CD4-positive, alpha-beta T cell treated with Interleukin-6 at 100 ng/mL for 8 hours (primary cell): ENCODE measurements at places on chromosomes 6 and 20.
A peak's percentile ranks its signal among the peaks of the same experiment; 100 is the strongest.

GRCh38 chr20:41133709-41134361 lies 3.5 kb upstream of the PLCG1 start:
- peak; percentile 39 for DNase-seq

GRCh38 chr20:54346276-54346675 lies 129.1 kb upstream of the DOK5 start:
- DNase-seq, result no peak

GRCh38 chr6:88124925-88125557 lies 41.1 kb downstream of the CNR1 start:
- DNase-seq, result no peak

- DNase-seq, result no peak
Measured at GRCh38 chr6:160305926-160306713, 42.1 kb upstream of the SLC22A3 start.

GRCh38 chr6:43271103-43271815 lies 26.8 kb upstream of the SLC22A7 start:
- no peak for DNase-seq

DNA sequence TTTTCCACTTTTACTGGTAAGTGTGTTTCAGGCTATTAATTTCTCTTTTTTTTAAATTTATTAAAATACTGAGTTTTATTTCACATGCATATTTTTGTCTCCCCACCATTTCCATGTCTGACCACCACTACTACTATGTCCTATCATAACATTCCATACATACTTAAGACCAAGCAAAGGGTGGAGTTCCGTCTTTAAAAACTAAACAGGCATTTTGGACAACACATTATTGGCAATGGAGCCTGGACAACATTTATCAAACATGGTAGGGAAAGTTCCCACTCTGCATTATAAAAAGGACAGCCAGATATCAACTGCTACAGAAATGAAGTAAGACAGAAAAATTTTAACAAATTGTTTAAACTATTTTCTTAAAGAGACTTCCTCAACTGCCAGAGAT lies 91.9 kb downstream of the LMBRD1 start:
- DNase-seq, result no peak

DNA sequence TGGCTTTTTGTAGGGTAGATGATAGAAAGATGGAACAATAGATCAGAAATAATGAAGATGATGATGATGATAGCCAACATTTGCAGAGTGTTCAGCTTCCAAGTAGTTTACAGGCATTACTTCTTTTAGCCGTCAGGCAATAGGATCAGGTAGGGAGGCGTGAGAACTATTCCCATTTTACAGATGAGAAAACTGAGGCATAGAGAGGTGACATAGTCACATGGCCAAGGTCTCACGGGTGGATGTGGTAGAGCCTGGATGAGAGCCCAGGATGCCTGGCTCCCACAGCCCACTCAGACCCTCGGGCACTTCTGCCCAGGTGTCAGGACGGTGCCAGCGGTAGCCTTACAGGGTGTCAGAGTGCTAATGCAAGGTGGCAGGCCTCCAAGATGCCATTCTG lies 26.0 kb upstream of the TM9SF4 start:
- no peak for DNase-seq

DNA sequence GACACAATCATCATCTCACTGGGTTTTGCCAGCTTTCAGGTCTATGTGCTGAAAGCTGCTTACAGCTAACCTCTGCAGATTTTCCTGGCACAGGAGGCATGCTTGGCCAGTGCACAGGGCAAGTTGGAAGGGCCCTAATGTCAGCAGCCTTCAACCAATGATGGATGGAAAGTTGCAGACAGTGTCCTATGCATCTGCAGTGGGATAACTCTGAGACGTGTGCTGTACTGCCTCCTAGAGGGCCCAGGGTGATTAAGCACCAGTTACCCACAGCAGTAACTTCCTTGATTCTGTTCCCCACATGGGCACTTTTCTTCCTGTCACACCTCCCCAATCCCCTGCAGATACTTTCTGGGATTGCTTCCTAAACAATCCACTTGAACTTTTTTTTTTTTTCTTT lies 38.6 kb downstream of the OVOL2 start:
- DNase-seq, result no peak

- no peak for DNase-seq
Measured at GRCh38 chr20:23187751-23188150, 101.6 kb upstream of the CD93 start.

GRCh38 chr6:26280407-26280806 lies 84.6 kb upstream of the BTN3A2 start:
- no peak for DNase-seq

GRCh38 chr6:122869437-122870024 lies 80.5 kb downstream of the SMPDL3A start:
- DNase-seq, result no peak

GRCh38 chr20:48592107-48592940 lies 235.5 kb downstream of the PREX1 start:
- DNase-seq, result no peak

DNA sequence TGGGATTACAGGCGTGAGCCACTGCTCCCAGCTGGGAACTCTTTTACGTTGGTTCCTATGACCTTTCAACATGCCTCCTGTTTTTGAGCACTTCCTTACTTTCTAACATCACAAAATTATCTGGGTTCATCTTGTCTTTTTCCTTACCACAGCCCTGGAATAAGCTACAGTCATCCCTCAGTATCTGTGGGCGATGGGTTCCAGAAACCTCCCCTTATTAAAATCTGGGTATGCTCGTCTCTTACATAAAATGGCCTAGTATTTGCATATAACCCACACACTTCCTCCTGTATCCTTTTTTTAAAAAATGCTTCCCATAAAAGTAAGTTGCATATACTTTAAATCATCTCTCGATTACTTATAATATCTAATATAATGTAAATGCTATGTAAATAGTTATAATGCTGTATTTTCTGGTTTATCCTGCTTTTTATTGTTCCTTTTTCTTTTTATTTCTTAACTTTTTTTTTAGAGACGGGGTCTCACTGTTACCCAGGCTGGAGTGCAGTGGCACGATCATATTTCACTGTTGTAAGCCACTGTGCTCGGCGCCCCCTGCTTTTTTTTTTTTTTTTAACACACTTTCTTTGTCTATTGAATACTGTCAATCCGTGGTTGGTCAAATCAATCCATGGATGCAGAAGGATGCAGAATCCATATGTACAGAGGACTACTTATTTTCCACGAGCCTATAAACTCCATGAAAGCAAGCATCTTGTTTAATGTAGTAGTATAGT lies 9.2 kb downstream of the RPF2 start:
- DNase-seq, result no peak

DNA sequence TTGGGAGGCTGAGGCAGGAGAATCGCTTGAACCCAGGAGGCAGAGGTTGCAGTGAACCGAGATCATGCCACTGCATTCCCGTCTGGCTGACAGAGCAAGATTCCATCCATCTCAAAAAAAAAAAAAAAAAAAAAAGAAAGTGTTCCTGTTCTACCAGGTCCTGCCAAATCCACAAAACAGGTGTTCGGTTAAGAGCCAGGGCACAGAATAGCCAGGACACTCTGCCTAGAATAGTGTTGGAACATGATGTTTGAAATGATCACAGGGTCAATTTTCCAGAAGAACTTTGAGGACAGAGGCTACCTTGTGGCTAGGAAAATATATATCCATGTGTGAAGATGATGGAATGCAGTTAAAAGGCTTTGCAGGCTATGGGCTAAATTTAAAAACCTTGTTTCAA lies 63.6 kb upstream of the TRAF3IP2 start:
- no peak for DNase-seq

GRCh38 chr6:148203970-148204369 lies 138.7 kb upstream of the SASH1 start:
- DNase-seq, result peak; percentile 52

DNA sequence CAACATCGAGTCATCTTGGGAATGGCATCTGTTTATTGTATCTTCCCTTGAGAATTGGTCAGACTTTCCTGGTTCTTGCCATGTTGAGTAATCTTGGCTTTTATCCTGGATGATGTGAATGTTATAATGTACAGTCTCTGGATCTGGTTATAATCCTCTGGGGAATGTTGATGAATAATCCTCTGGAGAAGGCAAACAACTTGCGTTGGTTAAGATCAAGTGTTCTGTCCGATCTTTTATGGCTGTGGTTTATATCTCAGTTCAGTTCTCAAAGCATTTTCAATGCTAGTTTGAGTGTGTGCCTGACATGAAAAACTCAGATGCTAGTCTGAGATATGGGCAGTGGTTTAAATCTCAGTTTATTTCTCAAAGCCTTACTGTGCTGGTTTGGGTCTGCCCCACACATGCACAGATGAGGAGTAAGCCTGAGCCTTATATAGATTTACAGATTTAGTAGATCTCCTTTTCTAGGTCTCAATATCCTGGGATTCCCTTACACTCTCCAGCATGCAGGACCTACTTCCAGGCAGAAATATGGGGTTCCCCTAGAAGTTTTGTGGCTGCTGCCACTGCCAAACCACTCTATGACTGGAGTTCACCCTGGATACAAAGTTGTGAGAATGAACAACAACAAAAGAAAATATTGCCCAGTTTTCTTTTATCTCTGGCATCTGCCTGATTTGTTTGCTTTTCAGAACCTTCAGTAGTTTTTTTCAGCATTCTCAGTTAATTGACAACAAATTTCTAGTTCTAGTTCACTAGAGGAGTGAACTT lies 191.8 kb upstream of the MAN1A1 start:
- no peak for DNase-seq

DNA sequence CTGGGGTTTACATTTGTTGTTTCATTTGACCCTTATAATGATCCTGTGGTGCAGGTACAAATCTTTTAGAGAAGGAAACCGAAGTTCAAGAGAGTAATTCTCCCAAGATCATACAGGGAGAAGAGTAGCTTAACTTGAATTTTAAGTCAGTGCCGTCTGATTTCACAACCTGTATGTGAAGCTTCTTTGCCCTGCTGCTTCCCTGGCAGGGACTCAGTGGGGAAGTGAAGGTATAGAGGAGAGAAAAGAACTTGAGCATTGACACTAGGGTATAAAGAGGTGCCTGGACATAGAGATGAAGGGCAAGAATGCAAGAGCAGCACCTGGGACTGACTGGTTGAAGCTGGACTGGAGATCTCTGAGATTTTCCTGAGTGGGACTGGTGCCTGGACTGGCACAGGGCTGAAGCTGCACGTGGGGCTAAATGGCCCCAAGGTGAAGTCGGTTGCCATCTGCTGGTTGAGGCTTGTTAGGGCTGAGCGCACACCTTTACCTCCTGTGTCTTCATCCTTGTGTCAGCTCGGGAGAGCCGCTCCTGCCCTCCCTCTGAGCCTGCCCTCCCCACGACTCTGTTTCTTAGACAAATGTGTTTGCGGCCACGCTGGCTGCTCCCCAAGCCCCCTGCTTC lies 41.8 kb downstream of the FARS2 start:
- DNase-seq, result peak; percentile 60

- no peak for DNase-seq
Measured at GRCh38 chr6:97110626-97111025, 172.4 kb downstream of the MMS22L start.

- no peak for DNase-seq
Measured at GRCh38 chr20:3483784-3484183, 13.0 kb downstream of the ATRN start.

GRCh38 chr20:53387983-53388675 lies 205.5 kb downstream of the ZNF217 start:
- peak; percentile 50 for DNase-seq

GRCh38 chr20:63009988-63010769 lies 3.4 kb upstream of the BHLHE23 start:
- peak; percentile 57 for DNase-seq

DNA sequence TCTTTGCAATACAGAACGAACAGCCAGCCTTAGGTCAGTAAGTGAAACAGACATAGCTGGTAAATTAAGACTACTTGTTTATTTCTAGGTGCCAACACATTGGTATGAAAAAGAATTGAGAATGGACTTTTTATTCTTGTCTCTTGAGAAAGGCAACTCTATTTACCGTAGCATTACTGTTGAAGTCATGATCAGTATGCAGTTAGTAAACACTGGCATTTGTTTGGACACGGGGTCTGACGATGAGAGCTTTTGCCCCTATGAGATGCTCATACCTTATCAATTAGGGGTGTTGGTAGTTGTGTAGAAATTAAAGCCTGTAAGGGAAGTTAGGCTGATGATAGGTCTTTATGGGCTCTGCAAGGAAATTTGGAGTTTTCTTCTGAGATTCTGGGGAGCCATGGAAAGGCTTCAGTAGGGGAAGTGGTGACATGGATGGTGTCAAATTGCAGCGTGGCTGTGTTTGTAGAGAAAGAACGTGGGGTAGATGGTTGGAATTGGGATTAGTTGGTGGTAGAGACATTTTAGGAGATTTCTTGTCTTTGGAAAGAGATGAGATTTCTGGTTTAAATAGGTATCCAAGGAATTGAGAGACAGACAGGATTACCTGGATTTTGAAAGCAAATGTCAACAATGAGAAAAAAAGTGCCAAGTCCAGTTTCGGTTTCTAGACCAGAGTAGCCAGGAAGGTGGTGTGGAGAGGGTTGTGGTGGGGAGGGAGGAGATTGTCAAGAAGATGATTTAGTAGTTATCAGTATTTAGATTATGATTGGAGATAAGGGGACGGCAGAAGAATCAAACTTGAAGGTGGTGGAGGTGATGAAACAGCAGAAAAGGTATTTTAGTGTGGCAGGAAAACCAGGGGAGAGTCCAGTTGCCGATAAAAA lies 116.6 kb downstream of the JARID2 start:
- DNase-seq, result no peak

GRCh38 chr6:165390475-165390874 lies 81.1 kb upstream of the C6orf118 start:
- no peak for DNase-seq

DNA sequence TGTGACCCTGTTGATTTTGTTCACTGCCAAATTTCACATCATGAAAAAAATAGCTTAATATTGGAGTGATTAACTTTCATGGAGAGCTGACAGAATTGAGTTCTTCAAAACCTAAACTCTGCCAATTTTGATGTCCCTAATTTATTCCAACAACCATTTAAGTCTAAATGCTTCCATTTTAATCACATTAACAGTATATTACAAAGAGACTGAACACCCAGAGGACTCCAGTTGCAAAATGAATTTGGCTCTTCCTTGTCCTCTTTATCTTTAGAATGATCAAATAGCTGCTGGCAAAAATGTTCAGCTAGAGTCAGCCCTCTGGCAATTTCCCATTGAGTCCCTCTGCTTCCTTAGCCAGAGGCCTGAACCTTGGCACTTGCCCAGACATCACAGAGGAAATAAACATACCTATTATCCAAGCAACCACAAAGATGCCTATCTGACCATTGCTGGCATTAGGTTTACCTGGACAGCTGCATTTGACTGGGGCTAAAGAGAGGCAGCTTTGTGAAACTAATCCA lies 299.0 kb upstream of the STXBP5 start:
- DNase-seq, result no peak
